ENCODE measurements at places on chromosomes 12 and 14. TPM values are rescaled to one million over a fixed set of nuclear protein-coding genes. Genes with fewer than 3 reads are reported as not detected.

DNA sequence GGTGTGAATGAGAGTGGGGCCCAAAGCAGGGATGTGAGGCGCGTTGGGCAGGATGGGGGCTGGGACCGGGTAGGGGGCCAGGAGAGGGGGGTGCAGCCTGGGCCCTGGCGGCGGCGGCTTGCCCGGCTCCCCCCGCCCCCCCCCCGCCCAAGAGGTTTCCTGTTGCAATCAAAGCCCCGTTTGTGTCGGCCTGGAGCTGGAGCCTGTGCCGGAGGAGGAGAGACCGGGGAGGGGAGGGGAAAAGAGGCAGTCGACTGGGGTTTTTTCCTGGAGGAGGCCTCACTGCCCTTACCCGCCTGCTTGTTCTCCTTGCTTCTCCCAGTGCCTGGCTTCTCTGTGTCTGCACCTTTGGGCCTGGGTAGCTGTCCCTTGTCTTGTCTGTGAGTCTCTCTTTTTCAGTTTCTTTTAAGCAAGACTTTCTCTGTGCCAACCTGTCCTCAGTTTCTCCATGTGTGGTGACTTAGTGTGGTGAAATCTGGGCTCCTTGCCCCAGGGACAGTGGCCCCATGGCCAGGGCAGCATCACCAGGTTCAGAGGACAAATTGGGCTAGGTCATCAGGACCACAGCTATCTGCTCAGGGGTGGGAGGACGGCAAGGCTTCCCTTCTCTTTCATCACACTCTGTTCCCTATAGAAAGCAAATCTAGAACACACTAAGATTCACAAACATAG is 8.5 kb downstream of the RARG start:
- DNase-seq, result no peak

- DNase-seq, result no peak
Observed at GRCh38 chr12:47843226-47843980, 23.7 kb upstream of the HDAC7 start.

JPH4 gene
- total RNA-seq, result not detected

- no peak for DNase-seq
Observed at GRCh38 chr12:96866801-96867590, 40.1 kb upstream of the NEDD1 start.

EFS gene
- 9.1 TPM for total RNA-seq

RNF41 gene
- total RNA-seq, result 37.1 TPM

DNA sequence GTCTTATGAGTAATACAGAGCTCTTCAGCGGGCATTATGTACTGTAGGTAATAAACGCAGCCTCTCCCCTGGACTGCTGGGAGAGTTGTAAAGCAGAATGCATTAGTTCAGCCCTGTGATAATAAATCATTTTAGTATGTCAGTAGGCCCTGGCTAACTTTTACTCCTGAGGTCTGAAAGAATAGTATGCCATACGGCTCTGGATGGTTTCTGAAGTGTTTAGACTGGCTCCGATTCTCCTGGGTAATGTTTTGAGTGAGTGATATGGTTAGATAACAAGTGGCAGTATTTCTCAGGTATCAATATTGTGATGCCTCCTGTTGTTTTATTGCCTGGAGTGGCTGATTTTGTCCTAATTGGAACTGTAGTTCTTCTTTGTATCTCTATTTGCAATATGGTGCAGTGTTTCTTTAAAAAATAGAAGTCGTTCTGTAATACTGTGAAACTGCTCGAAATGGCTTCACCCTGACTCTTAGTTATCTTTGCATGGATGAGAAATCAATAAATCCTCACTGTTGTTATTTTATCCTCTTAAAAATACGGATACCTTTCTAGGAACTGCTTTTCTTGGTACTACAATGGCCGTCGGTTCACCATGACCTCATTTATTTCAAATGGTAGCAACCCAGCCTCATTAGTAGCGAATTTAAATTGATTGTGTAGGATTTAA is 100.2 kb downstream of the PDZRN4 start:
- no peak for DNase-seq

CD163L1 gene
- 5.5 TPM for total RNA-seq

DNA sequence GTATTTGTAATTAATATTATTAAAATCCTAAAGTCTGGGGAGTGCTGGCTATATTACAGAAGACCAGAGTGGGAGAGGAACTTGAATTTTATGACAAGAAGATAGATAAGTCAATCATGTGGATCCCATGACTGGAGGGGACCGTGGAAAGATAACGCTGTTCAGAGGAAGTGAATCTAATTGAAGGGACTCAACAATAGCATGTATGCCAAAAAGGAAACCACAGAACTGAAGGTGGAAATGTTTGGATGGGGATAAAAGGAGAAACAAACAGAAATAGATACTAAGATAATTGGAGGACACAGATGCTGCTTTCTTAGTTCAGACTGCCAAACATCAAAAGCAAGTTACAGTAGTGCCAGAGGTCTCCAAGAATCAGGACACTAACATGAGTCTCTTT is 21.1 kb downstream of the OR6J1 start:
- no peak for DNase-seq

PPHLN1 gene
- 61.0 TPM for total RNA-seq

B3GNT4 gene
- 1.2 TPM for total RNA-seq

GRCh38 chr14:23432102-23432925 is 3.1 kb downstream of the MYH7 start:
- DNase-seq, result no peak

CMKLR1 gene
- total RNA-seq, result not detected

STYK1 gene
- 3.7 TPM for total RNA-seq

PLA2G1B gene
- total RNA-seq, result not detected

DNA sequence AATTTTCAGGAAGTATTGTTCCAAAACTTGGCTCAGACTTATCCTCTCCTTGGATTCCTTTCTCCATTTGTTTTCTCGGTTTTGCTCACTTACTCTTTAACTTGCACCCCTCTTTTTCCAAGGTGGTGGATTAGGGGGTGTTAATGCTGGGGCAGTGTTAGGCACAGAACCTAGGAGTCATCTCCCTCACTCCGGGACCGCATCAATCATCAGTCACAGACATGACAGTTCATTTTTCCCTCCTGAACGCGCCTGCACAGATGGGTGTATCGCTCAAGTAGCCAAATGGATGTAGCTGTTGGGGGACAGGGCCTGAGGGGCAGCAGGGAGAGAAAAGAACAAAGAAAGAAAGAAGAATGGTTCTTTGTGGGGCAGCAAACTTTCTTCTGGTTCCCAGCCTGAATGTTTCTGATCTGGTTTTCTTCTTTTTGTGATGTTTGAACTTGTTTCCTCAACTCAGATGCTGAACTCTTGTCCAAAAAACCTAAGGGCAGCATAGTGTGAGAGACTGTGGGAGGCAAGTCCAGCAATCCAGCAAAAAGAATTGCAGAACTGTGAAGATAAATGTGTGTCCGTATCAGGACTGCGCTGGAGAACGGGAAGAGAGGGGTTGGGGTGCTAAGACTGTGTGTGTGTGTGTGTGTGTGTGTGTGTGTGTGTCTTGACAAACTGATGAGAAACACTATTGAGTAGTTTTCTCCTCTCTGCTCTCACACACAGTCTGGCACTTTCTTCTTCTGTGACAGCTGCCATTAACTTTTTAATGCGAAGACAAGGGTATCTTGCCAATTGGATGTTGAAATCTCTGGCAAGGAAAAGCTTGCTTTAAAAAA is 131.1 kb downstream of the FBXL14 start:
- DNase-seq, result no peak

GRCh38 chr12:15599266-15600037 is 189.7 kb downstream of the EPS8 start:
- DNase-seq, result peak; percentile 9

- DNase-seq, result peak; percentile 42
Observed at GRCh38 chr12:113980537-113981337, 14.6 kb upstream of the RBM19 start.

- no peak for DNase-seq
Observed at GRCh38 chr12:38409511-38409910, 92.9 kb downstream of the ALG10B start.

DNA sequence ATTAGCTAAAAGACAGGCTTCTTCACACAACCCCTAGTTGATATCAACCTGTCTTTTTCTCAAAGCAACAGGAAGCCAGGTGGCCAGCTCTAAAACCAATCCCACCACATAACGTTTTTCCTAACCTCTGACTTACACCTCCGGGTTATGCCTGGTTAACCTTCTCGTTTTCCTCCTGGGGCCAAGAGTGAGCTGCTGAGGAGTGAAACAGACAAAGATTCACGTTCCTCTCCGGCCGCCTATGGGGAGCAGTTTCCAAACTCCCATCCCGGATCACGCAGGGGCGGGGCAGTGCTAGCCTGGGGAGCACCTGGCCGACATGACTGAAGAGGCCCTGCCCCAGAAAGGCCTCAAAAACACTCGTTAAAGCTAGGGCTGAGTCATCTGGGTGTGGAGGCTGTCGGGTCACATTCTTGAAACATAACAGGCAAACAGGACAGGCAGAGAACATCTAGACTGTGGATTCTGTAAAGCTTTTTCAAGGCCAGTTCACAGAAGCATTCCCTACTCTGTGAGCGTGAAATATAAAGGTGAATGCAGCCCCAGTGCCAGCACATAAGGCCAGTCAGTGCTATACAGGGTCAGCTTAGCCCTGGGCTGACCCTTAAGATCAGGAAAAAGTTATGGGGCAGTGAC is 25.9 kb upstream of the LGALS3 start:
- peak; percentile 98 for DNase-seq

ITGA7 gene
- 0.44 TPM for total RNA-seq

GRCh38 chr14:102323102-102323501 is 3.6 kb downstream of the ZNF839 start:
- DNase-seq, result peak; percentile 58

DNA sequence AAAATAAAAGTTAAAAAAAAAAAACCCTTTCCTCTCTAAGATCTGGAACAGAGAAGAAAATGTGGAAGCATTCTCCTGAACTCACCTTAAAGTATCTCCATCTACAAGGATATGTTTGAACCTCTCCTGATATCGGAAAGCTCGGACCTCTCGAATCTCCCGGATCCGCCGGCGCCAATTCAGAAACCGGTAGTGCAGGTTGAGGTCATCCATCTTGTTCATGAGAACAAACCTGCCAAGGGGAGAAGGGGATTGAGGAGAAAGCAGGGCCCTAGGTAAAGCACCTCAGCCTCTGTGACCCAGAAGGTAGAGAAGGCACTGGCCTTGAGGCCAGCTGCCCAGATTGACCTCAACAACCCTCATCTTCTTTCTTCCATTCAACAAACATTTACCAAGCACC is 2.2 kb downstream of the SPRYD3 start:
- DNase-seq, result no peak

TPPP2 gene
- not detected for total RNA-seq

DRAM1 gene
- total RNA-seq, result 20.8 TPM

DNA sequence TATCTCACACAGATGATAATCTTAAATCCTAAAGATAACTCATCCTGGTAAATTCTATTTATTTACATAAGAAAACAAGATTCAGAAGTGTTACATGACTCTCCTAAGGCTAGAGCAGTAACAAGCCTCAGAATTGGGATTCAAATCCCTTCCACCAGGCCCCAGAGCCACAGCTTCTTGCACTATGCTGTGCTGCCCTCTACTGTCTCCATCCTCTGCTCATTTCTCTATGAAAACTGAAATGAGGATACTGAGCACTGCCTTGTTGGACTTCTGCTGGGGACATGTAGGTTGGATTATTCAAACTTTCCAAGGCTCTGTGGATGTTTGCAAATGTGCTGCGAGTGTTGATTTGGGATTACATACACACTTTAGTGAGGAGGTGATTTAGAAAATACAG is 23.5 kb upstream of the C12orf50 start:
- DNase-seq, result peak; percentile 33

- DNase-seq, result no peak
Observed at GRCh38 chr14:96126339-96126782, 78.3 kb upstream of the BDKRB2 start.

GRCh38 chr14:104321088-104321801 is 182.9 kb downstream of the KIF26A start:
- no peak for DNase-seq

- no peak for DNase-seq
Observed at GRCh38 chr12:17528394-17528793, 561.6 kb downstream of the RERGL start.

DNA sequence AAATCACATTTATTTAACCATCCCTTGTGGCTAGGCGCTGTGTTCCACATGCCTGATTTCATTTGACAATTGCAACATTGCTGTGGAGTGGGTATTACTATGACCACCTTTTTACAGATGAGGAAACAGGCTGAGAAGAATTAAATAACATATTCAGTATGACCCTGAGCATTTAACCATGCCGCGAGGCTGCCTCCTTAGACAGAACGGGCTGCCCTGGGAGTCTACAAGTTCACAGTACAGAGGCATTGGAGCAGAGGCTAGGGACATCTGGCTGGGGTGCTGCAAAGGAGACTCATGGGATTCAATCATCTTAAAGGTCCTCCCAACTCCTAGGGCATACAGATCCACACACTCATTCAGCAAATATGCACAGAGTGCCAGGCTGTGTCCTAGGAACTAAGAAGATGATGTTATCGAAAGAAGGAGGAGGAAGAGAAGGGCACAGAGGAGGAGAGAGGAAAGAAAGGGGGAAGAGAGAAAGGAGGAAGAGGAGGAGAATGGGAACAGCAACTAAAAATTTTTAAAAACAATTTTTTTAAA is 164.7 kb upstream of the CCND2 start:
- peak; percentile 53 for DNase-seq

GRCh38 chr12:46259071-46259470 is 9.8 kb downstream of the SLC38A1 start:
- no peak for DNase-seq

DNA sequence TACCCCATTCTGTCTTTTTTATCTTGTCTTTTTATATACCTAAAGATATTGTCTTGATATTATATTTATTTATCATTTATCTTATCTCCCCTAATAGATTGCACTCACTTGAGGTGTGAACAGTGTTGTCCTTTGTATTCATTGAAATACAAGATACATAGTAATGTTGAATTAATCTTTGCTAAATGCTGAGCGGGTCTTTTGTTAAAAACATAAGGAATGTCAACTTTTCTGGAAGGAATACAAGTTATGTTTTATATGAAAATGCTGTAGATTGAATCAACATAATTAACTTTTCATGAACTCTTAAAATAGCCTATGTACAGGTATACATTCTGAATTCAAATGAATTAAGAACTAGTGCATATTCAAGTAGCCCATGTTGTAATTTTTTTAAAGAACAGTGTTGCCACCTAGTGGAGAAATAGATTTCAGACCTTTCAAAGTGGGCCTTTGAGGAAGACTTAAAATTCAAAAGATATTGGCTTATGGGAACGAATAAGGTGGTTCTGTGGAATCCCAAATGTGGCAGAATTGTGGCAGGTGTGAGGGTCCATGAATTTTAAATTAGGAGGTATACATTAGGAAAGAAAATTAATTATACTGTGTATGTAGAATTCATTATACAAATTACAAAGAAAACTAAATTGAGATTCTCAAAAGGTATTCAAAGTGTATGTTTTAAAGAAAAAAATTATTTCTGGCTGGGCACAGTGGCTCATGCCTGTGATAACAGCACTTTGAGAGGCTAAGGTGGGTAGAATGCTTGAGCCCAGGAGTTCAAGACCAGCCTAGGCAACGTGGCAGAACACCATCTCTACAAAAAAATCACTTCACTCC is 19.1 kb downstream of the BBOF1 start:
- DNase-seq, result peak; percentile 48

TMEM132D gene
- total RNA-seq, result not detected

VDR gene
- total RNA-seq, result 33.4 TPM

TAS2R43 gene
- total RNA-seq, result 0.21 TPM

- no peak for DNase-seq
Observed at GRCh38 chr12:56324206-56324605, 8.4 kb upstream of the CNPY2 start.

GRCh38 chr14:68577802-68578541 is 214.9 kb downstream of the ZFP36L1 start:
- DNase-seq, result peak; percentile 98

CCDC197 gene
- total RNA-seq, result not detected

Measured in foreskin keratinocyte (primary cell).